Left renal pelvis (tissue), 4 donors: ENCODE measurements at places on chromosomes 1 and 21. TPM values are rescaled to one million over a fixed set of nuclear protein-coding genes. Genes with fewer than 3 reads are reported as not detected.

The PBXIP1 gene
- polyA plus RNA-seq, result 73.6 TPM

DNA sequence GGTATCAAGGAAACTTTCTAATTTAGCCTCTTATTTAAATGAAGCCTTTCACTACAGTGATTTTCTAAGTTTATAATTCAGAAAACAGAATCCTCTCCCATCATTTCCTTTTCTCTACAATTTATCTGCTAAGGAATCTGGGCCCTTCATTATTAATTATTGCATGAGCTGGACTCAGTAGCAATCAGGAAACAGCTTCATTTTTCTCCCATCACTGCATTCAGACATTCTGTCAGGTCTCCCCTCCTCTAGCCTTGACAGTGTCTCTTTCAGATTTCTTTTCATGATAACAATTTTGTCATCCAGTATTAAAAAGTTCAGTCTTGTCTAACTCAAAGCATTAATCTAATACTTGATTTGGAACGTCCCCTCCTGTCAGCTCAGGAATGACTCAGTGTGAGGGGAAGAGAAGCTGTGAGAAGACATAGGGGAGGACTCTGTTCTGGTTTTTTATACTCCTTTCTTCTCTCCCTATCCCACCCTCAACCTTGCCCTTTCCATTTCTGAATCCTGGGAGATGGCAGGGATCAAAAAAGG lies 28.1 kb downstream of the SLC44A5 start:
- DNase-seq, result no peak

DNA sequence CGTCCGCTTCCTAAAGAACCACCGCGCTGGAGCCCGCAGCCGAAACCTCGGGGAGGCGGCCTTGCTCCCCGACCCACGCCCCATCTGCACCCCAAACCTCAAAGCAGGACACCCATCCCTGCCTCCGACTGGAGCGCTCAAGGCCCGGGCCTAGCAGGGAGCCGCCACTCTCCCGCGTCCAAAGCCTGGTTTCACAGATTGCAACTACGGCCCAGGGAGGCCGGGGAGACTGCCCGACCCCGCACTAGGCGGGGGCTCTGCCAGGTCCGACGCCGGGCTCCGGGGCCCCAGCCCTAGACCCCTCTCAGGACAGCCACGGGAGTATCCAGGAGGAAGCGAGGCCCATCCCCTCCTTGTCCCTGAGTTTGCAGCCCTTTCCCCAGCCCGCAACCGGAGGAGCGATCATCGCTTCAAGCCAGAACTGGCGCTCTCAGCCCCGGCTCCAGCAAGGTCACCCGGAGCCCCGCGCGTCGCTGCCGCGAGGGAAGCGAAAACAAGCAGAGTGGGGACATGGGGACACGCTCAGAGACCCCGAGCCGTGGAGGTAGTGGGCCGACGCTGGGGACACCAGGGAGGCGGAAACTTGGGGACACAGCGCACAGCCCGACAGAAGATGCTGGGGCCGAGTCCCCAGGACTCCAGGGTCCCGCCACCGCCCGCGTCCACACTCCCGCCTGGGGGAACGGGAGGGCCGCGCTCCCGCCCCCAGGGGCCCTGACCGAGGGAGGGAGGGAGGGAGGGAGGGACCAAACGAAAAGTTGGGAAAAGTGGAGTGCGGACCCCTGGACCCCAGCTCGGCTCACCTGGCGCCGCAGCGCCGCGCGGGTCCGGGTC lies 433 bp downstream of the TMEM200B start:
- DNase-seq, result no peak

The LMNA gene
- polyA plus RNA-seq, result 114 TPM

The TTLL7 gene
- polyA plus RNA-seq, result 3.4 TPM

The PLPP3 gene
- polyA plus RNA-seq, result 121 TPM

The ATP13A2 gene
- 38.0 TPM for polyA plus RNA-seq

- DNase-seq, result no peak
These were observed 91.2 kb upstream of the NGF start for GRCh38 chr1:115429241-115429640.

- no peak for DNase-seq
These were observed 8.7 kb downstream of the SH3BP5L start for GRCh38 chr1:248817065-248817464.

The STIL gene
- 8.9 TPM for polyA plus RNA-seq

DNA sequence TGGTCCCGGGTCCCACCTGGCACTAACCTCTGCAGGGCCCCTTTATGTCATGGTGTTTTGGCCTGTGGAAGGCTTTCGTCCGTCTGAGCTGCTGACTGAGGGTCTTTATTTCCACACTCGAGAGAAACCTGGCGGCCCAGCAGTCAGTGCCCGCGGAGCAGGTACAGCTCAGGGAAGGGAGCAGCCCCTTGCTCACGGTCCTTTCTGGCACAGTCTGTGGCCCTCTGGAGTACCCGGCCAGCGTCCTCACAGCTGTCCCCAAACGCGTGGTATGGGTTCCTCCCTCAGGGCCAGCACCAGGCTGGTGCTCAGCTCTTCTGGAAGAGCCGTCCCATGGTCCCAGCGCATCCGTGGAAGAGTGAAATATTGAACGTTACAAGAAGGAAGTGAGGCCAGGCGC lies 24.3 kb downstream of the SKI start:
- no peak for DNase-seq

- no peak for DNase-seq
These were observed 2.4 kb upstream of the C1orf159 start for GRCh38 chr1:1118011-1118875.

- no peak for DNase-seq
These were observed 31.5 kb downstream of the PRKAA2 start for GRCh38 chr1:56676571-56677035.

DNA sequence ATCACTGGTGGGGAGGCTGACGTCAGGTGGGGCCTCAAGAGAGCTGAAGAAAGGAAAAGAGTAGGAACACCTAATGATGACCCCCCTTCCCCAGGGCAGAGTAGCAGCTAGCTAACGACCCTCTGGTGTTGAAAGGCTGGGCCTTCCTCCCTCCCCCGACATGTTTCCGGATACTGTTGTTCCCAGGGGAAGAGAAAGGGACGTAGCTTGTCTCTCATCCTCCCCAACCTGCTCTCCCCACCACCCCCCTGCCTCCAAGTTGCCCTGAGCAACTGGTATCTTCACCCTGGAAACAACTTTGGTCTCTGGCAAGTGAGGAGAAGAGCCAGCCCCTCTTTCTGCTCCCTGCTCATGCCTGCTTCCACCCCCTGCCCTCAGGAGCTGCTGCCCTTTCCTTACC lies 2.4 kb downstream of the SEMA6C start:
- DNase-seq, result no peak

GRCh38 chr21:41897047-41897669 lies 18.0 kb upstream of the PRDM15 start:
- DNase-seq, result no peak

The CRNN gene
- polyA plus RNA-seq, result not detected

GRCh38 chr1:225480825-225481434 lies 53.1 kb upstream of the LBR start:
- no peak for DNase-seq

- DNase-seq, result no peak
These were observed 134.2 kb upstream of the SERTAD4 start for GRCh38 chr1:210098356-210098755.

DNA sequence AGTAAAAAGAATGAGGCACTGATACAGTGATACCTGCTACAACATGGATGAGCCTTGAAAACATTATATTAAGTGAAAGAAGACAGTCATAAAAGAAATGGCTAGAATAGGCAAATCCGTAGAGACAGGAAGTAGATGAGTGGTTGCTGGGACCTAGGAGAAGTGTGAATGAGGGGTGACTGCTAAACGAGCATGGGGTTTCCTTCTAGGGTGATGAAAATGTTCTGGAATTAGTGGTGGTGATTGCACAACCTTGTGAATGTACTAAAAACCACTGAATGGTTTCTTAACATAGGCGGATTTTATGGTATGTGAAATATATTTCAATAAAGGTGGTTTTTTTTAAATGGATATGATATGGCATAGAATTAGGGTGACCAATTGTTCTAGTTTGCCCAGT lies 12.6 kb upstream of the SERINC2 start:
- DNase-seq, result no peak

DNA sequence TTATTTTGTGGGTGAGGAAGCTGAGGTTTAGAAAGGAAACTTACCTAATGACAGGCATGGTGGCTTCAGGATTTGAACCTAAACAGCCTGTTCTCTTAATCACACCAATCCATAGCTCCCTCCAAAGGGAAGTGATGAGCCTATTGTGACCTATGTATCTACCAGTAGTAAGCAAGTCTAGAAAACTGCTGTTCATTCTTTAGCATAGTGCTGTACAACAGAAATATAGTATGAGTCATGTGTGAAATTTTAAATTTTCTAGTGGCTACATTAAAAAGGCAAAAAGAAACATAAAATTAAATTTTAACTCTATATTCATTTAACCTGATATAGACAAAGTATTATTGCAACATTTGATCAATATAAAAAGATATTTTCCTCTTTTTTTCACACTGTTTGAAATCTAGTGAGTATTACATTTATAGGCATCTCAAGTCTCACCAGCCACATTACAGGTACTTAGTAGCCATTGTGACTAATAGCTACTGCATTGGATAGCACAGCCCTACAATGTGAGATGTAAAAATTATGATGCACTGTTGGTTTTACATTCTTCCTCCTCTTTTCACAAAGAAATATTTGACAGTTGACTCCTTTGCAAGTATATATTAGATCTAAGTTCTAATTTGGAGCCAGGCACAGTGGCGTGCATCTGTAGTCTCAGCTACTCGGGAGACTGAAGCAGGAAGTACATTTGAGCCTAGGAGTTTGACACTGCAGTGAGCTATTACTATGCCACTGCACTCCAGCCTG lies 16.6 kb downstream of the IPO9 start:
- DNase-seq, result no peak

GRCh38 chr1:214332946-214333798 lies 52.2 kb downstream of the SMYD2 start:
- no peak for DNase-seq

The FCRL5 gene
- 0.09 TPM for polyA plus RNA-seq

- DNase-seq, result no peak
These were observed 37.6 kb upstream of the GALNT2 start for GRCh38 chr1:230029244-230029941.

- DNase-seq, result no peak
These were observed 116.0 kb downstream of the MIS18A start for GRCh38 chr21:32162727-32163320.

- DNase-seq, result no peak
These were observed 37.8 kb downstream of the FUBP1 start for GRCh38 chr1:77940921-77941570.

The EFCAB14 gene
- 86.8 TPM for polyA plus RNA-seq

The FNDC5 gene
- polyA plus RNA-seq, result 57.1 TPM

DNA sequence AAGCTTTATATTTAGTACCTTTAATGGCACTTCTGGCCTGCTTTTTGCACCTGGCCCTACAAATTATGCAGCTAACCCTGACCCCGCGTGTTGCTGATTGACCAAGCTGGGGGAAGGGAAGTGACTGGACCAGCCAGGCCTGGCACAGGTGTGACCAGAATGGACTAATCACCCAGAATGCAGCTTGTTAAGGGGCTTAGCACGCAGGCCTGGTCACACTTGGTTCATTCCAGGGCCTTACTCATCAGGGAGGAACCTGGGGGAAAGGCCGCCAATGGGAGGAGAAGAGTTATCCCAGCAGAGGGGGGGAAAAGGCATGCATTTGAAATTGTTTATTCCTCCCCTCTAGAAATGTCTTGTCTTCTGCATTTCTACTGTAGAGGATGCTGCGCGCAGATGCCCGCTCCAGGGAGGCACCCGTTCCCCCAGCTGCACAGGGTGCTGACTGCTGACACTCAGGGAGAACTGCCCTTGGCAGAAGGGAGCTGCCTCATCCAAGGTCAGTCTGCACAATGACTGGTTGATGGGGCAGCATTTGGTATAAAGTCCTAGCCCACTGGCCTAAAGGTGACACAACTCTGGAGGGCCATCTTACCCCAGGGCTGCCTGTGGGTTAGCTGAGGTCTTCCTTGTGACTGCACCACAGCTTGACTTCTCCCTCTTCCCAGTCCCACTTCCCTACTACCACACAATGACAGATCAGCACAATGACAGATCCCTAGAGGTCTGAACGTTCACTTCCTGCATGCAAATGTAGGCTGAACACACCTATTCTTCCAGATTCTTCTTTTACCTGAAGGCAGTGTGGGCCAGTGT lies 29.0 kb downstream of the DHCR24 start:
- DNase-seq, result peak; percentile 42

DNA sequence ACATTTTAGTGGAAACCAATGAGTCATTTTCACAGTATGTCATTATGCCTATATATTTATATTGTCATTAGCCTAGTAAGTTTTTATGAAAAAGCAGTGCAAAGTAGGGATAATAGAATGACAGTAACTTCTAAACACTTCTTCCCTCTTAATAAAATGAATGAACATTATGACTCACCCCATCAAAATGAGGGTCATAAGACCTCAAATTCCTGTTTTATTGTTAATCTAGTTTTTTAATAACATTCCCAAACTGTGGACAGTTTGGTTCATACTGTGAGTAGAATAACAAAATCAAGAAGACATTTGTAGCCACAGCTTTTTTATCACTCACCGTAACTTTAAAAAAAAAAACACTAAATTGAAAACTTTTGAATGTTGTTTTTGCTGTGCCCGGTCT lies 160.5 kb downstream of the LRRC40 start:
- no peak for DNase-seq

The KRTAP21-2 gene
- polyA plus RNA-seq, result not detected

GRCh38 chr21:35401476-35401875 lies 352.4 kb upstream of the RUNX1 start:
- DNase-seq, result no peak

The ST6GALNAC5 gene
- polyA plus RNA-seq, result 4.4 TPM

DNA sequence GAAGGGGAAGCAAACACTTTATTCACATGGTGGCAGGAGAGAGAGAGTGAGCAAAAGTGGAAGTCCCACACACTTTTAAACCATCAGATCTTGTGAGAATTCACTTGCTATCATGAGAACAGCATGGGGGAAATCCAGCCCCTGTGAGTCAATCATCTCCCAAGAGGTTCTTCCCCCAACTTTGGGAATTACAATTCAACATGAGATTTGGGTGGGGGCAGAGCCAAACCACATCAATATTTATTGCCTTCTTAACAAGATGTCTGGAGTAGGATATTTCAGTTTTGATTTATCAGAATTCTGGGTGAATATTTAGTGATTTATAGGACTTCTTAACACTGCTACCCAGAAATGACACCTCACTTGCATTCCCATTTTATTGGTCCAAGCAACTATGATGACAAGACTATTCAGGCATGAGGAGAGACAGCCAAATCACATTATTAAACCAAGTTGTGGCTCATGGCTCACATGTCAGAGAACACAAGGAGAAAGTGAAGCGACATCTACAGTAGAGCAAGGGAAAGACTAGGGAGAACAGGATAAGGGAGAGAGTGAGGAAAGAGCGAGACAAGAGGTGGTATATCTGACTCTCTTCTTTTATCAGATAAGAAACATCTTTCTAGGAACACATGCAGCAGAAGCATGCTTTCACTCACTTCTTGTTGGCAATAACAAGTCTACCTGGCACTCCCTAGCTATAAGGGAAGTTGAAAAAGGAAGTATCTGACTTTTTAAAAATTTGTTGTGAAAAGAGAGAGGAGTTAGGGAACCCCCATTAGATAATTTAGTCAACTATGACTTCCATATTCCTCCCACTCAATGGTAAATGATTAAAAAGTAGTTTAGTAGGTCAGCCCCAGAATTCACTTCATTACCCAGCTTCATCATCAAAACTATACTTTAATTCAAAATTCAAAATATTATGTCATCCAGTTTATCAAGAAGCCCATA lies 36.6 kb upstream of the PTPRC start:
- DNase-seq, result no peak
